ENCODE measurements at places on chromosomes 2 and 18.
A peak's percentile ranks its signal among the peaks of the same experiment; 100 is the strongest.

GRCh38 chr2:227848146-227848545 lies 23.3 kb upstream of the DAW1 start:
- no peak for DNase-seq

DNA sequence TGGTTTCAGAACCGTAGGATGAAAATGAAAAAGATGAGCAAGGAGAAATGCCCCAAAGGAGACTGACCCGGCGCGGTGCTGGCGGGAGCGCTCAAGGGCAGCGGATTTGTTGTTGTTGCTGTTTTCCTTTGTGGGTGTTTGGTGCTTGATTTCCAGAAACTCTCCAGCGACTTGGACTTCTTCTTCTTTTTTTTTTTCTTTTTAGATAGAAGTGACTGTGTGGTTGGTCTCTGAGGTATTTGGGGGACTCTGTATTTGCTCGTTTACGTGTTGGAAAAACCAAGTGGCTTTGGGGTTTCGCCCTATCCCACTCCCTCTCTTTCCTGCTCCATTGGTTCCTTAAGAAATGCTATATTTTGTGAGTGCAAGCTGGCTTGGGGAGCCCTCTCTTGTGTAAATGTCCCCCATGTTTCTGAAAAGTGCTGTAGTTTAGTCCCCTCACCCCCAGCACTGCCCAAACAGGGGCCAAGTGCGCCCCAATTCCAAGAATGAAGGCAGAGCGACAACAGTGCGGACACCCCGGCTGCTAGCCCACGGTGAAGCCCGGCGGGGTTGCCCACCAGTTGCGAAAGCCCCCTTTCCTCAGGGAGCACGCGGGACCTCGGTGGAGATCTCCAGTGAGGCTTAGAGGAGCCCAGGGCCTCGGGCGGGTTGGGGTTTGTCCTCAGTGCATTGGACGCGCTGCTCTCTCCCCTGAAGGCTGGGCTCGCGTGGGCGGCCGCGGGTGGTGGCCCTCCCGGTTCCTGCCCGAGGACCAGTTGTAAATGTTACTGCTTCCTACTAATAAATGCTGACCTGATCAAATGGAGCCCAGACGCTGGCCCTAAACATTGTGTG lies 1.8 kb downstream of the HOXD9 start:
- DNase-seq: no peak

DNA sequence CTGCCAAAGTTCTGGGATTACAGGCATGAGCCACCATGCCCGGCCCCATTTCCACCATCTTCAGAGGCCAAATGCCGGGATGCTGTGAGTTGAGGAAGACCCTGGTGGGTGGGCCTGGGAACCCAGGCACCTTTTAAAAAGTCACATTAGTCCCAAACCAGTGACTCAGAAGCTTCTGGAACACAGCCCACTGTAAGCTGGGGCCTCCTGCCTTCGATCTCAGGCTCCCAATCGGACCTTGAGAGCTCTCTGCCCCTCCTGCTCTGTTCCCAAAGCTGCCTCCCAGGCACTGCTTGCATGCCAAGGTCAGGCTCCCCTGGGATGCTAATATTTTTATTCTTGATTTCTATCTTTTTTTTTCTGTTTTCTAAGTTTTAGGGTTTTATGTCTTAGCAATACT lies 4.2 kb downstream of the ADCY3 start:
- no peak for DNase-seq

DNA sequence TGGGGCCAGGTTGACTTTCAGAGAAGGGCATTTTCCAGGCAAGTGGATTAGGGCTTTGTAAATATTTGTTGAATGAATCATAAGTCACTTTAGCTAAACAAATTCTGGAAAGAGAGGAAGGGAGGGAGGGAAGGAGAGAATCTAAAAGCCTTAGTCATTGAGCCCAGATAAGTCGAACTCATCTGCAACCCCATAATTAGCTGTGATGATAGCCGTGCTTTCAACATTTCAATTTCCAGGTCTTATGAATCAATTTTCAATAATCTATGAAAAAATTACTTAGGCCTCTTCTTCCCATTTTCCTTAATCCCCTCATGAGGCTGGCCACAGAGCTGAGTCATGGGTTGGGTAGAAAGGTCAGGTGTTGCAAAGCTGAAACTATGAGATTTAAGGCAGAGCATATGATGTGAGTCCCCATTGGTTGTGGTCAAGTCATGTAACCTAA lies 111.9 kb upstream of the MAPRE2 start:
- peak; percentile 58 for DNase-seq

- peak; percentile 81 for DNase-seq
Measured at GRCh38 chr18:48902023-48902855, 48.5 kb downstream of the SMAD7 start.

DNA sequence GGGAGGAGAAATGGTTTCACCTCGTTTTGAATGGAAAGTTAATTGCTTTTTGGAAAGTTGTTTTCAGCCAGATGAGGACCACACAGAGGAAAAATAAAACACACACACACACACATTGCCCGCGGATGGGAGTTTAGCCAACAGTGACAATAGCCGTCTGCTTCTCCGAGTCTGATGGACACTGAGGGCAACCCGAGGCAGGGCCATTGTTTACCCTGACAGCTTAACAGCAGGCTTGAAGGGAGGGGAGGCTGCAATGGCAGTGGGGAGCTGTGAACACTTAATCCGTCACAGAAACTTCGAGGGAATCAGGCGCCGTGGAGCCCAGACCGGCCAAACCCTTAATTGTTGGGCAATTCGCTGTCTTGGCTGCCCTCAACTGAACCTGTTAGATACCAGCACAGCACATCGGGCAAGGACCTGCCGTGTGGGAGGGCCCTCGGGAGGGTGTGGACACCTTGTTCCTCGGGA lies 145.9 kb downstream of the ACKR3 start:
- DNase-seq: no peak

DNA sequence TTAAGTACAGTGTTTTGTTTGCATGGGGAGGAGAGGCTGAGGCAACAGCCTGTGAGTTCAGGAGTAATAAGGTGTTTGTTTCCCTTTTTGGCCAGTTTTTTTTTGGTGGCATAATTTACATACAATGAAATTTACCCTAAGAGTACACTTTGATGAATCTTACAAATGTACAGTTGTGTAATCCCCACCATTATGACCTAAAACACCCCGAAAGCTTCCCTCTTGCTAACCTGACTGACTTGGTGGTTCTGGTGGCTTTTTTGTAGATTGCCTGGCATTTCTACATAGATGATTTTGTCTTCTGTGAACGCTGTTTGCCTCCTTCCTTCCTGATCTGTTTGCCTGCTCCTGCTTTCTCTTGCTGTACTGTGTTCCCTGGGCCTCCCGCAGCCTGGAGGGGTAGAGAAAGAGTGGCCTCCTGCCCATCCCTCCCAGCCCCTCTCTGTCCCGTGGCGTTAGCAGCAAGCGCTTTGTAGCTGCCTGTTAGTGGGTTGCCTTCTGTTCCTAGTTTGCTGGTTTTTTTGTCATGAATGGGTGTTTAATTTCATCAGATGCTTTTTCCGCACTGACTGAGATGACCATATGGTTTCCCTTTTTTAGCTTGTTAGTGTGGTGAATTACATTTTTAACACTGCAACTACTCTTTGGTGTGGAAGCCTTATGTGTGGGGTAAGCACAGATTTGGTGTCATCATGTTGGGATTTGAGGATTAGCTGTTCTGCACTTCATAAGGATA lies 32.1 kb downstream of the ASAP2 start:
- no peak for DNase-seq

- peak; percentile 90 for DNase-seq
Measured at GRCh38 chr2:101064868-101065549, 62.9 kb downstream of the RPL31 start.

DNA sequence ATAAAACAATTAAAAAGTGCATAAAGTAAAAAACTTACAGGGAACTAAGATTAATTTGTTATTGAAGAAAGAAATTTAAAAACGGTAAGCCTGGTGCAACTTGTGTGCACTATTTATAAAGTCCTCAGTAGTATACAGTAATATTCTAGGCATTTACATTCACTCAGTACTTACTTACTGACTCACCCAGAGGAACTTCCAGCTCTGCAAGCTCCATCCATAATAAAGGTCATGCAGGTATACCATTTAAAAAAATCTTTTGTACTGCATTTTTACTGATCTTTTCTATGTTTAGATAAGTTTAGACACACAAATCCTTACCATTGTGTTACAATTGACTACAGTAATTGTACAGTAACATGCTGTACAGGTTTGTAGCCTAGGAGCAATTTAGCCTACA lies 51.5 kb upstream of the NXPH2 start:
- DNase-seq: peak; percentile 68

DNA sequence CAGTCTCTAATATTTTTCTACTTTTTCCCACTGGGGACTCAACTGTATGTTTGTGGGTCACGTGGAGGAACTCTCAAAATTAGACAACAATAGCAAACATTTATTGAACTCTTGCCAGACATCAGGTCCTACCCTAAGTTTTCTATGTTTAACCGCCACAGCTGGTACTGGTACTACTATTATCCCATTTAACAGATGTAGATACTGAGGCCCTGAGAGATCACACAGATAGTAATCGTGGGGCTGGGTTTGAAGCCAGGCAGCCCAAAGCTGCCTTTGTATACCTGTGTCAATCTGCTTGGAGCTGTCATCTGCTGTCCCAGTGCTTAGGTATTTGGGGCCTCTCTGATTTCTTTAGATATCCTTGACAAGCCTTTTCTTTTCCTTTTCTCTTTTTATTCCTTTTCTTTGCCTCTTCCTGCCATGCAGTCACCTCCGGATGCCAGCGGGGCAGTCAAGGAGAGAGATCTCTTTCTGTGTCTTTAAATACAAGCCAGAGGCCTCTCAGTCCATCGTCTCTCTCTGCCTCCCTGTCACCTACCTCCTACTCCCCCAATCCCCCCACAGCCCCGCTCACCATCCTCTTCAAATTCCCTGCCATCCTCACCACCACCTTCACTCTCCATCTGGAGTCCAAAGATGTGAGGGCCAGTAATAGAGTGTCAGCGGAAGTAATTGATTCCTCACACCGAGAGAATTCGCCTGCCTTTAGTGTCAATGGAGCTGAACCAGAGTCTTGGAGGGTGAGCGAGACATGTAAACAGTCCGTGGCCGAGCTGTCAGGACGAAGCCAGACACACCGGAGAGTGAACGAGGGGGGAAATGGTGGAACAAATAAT lies 23.4 kb downstream of the NRP2 start:
- no peak for DNase-seq

GRCh38 chr2:171146633-171147032 lies 14.1 kb downstream of the TLK1 start:
- DNase-seq: peak; percentile 75

DNA sequence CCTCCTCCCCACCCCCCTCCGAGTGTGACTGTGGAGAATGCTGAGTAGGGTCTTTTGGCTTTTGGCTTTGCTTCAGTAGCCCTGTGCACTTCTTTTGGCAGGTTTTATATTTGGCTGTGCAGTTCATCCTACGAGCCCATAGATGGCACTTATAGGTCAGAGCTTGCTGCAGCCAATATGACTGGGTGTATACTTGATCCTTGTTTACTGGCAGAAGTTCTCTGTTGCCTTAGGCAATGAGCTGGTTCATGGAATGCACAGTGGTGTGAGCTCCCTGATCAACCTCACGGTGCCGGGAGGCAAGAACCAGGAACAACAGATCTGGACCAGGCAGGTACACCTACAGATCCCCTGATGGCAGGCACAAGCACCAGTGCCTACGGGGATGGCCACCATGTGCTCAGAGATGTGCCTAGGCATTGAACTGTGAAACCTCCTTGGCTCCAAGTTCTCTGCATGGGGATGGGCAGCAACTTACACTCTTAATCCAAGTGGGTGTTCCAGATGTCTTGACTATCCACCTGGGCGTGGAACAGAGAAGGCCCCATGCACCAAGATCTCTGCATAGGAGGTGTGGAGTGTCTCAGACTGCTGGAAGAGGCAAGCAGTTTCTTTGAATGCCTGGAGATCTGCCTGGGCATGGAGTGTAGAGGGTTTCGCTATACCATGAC lies 190.4 kb downstream of the KIAA1328 start:
- DNase-seq: peak; percentile 82

DNA sequence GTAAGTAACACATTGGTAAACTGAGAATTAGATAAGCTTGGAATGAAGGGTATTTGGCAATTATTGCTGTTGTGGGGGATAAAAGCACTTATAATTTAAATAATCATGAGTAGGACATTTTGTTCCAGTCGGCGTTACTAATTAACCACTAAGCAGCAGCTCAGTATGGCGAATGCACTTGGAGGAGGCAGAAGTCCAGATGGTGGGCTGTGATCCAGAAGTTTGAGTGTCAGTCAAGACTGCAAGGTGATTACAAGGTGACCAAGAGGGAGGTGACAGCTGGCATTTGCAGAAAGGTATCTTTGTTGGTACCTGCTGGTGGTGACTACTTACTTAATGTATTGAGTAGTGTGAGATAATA lies 643.6 kb upstream of the FAM98A start:
- DNase-seq: no peak

DNA sequence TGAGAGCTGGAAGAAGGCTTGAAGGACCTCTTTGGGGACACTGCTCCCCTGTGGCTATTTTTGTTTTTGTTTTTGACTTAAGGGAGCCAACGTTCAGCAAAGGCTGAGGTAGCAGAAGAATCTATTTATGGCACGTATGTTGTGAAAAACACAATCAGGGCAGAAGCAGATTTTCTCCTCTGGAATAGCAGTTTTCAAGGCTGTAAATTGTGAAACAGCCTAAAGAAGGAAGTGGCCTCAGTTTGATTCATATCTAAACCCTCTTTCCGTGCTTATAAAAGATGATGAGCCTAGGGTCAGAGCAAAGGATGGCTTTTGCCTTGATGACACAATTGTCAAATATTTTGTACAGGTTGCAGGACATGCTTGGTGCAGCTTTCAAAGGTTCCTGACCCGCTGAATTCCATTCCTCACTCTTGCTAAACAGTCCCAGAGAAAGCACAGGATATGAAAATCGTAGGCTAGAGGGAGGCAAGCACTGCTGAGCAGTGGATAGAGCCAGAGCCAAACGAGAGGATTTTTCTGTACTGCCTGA lies 106.2 kb upstream of the DLX2 start:
- peak; percentile 76 for DNase-seq

- peak; percentile 58 for DNase-seq
Measured at GRCh38 chr18:59459369-59460071, 100.5 kb upstream of the LMAN1 start.

DNA sequence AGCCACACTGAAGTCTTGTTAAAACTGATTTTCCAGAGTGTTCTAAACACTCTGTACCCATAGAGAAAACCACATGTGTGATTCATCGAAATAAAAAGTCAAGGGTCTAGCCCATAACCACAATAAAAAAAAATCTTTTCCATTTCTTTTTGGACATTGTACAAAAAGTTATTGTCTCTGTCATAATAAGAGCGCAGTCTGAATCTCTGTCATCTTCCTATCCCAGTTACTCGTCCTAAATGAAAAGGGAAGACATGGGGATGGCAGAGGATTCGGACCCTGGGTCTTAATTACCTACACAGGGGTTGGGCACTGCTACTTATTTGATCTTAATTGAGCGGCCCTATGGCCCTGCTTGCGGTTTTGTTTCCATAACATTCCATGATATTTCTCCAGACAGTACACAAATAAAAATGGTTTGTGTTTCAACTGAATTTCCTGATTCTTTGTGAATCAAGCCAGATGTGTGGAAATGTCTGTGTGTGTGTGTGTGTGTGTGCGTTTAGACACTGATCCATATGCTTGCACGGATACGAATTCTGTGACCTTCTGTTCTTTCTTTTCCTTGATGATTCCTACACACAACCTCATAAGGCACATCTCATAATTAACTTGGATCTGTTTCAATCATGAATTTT lies 133.4 kb upstream of the SPATS2L start:
- DNase-seq: no peak

- DNase-seq: no peak
Measured at GRCh38 chr2:119338272-119338671, 28.4 kb downstream of the C2orf76 start.

- no peak for DNase-seq
Measured at GRCh38 chr2:175922160-175922559, 79.9 kb downstream of the LNPK start.

- peak; percentile 24 for DNase-seq
Measured at GRCh38 chr18:13375302-13376255, 157.0 kb downstream of the LDLRAD4 start.

- peak; percentile 43 for DNase-seq
Measured at GRCh38 chr2:65662654-65663432, 230.4 kb upstream of the SPRED2 start.
